ENCODE measurements at places on chromosomes 1 and 21.

GRCh38 chr1:234473118-234473517 lies 5.9 kb downstream of the TARBP1 start:
- DNase-seq, result no peak

- peak; percentile 52 for DNase-seq
Measured at GRCh38 chr1:52348704-52349300, 17.2 kb downstream of the CC2D1B start.

GRCh38 chr1:177338376-177338775 lies 167.6 kb downstream of the BRINP2 start:
- no peak for DNase-seq

- DNase-seq, result no peak
Measured at GRCh38 chr1:101915597-101915996, 81.1 kb downstream of the OLFM3 start.

DNA sequence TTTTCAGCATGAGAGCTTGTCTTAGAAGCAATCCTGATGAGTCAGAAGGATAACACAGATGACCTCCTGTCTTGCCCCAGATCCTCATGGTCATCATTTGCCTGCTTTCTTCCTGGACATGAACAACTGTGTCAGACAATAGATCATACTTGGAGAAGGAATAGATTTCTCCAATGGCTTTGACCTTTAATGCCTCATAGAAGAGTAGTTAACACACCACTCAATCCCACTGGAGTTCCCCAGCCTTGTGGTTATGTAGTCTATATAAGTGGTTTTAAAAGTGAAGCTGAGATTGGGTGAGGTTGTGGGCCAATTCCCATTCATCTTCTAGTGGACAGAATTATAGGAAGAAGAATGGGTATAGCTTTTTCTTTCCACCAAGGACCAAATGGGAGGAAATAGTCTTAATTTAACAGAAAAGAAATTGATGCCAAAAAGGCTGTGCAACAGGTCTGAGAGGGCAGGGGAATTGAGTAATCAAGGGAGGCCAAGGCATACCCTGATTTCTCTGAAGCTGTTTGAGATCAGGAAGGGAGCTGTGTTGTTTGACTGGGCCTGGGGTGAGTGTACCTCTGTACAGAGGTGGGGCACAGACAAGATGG lies 14.4 kb downstream of the PRCC start:
- DNase-seq, result no peak

- DNase-seq, result peak; percentile 66
Measured at GRCh38 chr1:6495041-6495441, 3.6 kb upstream of the PLEKHG5 start.

GRCh38 chr1:181126871-181127587 lies 38.5 kb downstream of the IER5 start:
- DNase-seq, result peak; percentile 52

DNA sequence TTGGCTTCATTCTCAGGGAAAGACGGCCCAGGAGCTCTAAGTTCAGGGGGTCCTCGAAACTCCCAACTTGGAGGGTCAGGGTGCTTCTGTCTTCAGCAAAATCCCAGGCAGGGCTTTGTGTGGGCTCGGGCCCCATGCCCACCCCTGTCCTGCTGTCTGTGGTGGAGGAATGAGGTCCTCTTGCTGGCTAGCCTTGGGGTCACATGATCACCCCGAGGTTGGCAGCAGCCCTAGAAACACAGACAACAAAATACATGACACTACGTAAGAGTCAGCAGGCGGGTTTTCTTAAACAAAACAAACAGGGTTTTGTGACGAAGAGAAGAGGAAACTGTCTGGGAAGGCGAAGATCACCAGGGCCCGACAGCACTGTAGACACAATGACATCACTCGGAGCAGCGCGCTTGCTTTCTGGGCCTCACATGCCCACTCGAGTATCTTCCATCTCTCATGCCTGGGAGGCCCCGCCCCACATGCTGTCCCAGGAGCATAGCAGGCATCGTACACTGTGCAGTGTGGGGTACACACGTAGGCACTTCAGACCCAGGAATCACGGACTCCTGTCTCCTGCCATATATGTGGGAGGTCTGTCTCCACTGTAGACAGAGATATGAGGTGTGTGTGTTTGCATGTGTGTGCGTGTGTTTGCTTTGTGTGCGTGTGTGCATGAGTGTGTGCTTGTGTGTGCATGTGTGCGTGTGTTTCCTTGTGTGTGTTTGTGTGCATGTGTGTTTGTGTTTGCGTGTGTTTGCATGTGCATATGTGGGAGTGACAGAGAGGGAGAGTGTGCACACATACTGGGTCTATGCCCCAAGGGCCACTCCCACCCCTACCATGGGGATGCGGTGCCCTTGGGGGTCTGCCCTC lies 94.7 kb downstream of the SIK1 start:
- DNase-seq, result no peak

DNA sequence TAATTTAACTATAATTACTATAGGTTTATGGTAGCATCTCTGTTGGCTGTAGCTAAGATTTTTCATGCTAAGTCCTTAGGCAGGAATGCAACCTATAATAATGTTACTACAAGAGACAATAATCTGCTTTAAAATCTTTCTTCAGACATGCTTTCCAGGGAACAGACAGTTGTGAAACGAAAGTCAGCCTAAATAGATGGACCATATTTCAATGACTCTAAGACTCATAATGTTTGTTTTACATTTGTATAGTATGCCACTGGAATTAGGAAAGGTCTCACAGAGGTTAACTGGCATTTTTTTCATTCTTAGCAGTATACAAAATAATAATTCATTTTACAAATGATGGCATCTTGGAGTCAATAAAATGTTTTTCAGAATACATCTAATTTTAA lies 8.1 kb downstream of the RERE start:
- no peak for DNase-seq

DNA sequence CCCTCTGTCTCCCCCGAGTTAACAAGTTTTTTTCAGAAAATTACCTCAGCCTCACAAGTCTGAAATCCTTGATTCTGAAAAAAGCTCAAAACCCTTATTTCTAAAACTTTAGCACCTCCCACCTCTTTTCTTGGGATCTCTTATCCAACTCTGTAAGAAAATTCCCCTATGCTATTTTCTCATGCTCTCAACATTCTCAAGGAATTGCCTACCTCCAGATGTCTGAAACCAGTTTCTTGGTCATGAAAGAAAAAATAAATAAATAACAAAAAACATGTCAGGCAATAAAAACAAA lies 18.1 kb upstream of the SFPQ start:
- no peak for DNase-seq

GRCh38 chr1:180402551-180402950 lies 99.8 kb downstream of the ACBD6 start:
- DNase-seq, result no peak

GRCh38 chr1:88291611-88292354 lies 392.3 kb upstream of the PKN2 start:
- DNase-seq, result no peak

DNA sequence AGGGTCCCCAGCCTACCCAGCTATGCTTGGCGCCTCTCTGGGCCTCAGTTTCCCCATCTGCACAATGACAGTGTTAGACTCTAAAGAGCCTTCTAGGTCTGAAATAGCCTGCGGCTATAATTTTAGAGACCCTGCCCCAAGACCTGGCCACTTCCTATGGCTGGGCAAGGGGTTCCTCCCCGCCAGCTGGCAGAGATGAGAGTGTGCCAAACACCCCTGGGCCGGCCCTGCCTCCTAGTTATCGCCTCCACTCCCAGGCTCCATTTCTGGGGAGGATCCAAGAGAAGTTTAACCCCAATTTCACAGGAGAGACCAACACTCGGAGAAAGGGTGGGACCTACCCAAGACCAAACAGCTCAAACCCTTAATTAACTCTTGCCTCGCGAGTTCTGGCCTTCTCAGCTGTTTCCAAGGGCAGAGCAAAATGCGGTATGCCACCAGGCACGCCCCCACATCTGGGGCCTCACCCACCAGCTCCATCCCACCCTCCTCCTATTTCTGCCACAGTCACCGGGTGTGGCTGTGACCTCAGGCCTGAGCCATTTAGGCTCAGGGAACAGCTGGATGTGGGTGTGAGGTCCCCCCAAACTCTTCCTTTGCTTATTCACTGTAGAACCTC lies 35.7 kb downstream of the TTC39A start:
- no peak for DNase-seq

DNA sequence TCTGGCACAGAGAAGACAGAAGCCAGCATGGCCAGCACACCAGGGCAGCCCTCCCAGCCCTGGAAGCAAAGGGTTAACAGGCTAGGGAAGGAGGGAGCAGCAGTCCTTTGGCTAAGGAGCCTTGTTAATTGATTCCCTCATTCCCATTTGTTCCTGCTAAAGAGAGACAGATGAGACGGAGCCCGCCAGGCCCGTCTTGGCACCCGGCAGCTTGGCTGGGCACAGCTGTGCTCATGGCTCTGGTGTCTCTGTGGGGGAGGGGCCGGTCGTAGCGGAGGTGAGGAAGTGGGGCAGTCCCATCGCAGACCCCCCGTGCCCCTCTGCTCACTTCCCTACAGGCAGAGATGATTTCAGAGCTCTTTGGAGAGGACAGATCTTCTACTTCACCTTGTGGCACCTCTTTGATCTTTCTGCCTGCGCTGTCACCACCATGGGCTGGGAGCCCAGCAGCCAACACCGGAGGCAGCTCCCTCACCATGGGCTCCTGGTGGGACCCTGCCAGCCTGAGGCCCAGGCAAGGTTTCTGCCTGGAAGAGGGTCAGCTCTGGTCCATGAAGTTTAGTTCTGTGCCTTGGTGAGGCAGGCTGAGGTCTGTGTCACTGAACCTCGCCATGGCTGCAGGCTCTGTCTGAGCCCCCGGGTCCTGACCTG lies 38.0 kb downstream of the FOXO6 start:
- peak; percentile 27 for DNase-seq

- DNase-seq, result no peak
Measured at GRCh38 chr1:7768583-7768982, 2.5 kb upstream of the VAMP3 start.

DNA sequence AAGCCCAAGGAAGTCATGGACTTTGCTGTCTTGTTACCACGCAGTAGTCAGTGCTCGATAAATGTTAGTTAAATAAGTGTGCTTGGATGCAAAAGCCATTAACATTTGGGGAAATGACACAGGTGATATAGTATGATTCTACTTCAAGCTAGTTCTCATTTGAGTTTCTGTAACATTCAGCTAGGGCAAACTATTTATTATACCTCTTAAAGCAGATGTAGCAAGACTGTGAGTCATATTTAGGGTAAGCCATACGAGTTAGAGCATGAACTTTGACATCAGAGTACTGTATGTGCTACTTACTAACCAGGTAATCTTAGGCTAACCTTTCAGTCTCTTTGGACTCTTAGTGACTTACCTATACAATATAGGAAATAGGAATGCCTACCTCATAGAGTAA lies 21.0 kb downstream of the CLCA4 start:
- DNase-seq, result no peak

GRCh38 chr1:100383743-100384405 lies 31.6 kb downstream of the CDC14A start:
- DNase-seq, result no peak

- no peak for DNase-seq
Measured at GRCh38 chr1:68703921-68704354, 207.1 kb upstream of the DEPDC1 start.

- DNase-seq, result no peak
Measured at GRCh38 chr21:29164323-29164942, 34.0 kb downstream of the MAP3K7CL start.

GRCh38 chr1:94979656-94980581 lies 53.0 kb upstream of the CNN3 start:
- DNase-seq, result no peak
